ENCODE measurements at places on chromosomes 4 and X. TPM values are rescaled to one million over a fixed set of nuclear protein-coding genes. Genes with fewer than 3 reads are reported as not detected.
A peak's percentile ranks its signal among the peaks of the same experiment; 100 is the strongest.

- no peak for DNase-seq
Observed at GRCh38 chrX:9315086-9315485, 149.8 kb upstream of the TBL1X start.

DNA sequence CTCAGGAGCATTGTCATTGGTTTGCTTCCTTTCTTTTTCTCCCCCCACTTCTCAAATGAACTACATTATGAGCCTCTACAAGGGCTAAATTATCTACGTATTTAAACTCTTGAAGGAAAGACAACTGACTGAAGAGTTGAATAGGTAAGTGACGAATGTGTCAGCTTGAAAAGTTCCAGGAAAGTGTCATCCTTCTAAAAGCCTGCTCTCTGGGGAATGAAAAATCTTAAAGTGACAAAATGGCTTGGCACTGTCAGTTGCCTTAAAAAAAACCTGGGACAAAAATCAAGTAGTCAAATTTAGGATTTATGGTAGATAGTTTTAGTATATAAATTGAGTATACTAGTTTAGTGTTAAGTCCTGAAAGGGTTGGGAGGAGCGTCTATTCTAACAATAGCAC, 173.9 kb upstream of the NDP start:
- no peak for DNase-seq

DNA sequence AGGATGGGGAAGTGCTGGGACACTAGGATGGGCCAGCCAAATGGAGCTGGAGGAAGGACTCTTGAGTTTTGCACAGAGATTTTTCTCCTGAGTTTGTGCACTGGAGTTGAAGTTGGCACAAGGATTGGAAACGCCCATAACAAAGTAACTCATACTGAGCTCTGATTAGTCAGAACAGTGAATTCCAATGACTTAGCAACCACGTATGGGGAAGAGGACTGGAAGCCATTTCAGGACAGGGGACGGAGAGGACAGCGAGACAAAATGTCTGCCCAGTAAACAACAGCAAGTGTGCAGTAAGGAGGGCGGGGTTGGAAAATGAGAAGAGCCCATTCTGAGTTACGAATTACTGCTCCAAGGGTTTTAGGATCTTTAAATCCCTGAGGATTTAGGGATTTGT, 5.9 kb downstream of the RIPPLY1 start:
- DNase-seq, result no peak

- no peak for DNase-seq
Observed at GRCh38 chrX:122583551-122583950, 600.5 kb upstream of the GRIA3 start.

GRCh38 chr4:51866835-51867234, 23.9 kb downstream of the DCUN1D4 start:
- no peak for DNase-seq

- DNase-seq, result no peak
Observed at GRCh38 chrX:107293056-107293455, 86.6 kb downstream of the DNAAF6 start.

GRCh38 chrX:150482537-150483206, 85.7 kb upstream of the MTM1 start:
- DNase-seq, result no peak

- no peak for DNase-seq
Observed at GRCh38 chr4:176735300-176735699, 57.4 kb downstream of the VEGFC start.

- no peak for DNase-seq
Observed at GRCh38 chr4:108612365-108612764, 8.0 kb upstream of the RPL34 start.

GRCh38 chrX:133583825-133584224, 168.5 kb upstream of the GPC4 start:
- no peak for DNase-seq

DNA sequence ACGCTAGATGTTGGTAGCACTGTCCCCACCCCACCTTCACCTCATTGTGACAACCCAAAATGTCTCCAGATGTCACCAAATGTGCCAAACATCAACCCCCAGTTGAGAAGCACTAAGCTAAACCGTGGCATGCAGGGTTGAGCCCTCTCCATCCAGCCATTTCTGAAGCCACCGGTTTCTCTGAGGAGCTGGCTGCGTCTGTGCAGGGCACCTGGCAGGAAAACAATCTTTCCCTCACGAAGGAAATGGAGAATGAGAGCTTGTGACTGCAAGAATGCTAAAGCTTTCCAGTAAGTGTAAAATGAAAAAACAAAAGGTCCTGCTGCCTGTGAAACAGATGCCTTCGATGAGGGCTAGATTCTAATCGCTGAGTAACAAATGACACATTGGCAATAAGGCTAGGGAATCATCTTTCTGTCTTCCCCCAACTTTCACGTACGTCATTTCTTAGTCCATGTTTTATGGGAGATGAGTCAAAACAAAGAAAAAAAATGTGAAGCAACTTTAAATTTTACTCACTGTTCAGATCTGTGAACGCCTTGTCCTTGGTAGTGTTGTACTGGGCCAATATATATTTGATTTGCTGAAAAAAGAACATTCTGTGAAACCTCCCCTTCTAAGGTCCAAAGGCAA, 59.9 kb downstream of the PROM1 start:
- DNase-seq, result no peak

DNA sequence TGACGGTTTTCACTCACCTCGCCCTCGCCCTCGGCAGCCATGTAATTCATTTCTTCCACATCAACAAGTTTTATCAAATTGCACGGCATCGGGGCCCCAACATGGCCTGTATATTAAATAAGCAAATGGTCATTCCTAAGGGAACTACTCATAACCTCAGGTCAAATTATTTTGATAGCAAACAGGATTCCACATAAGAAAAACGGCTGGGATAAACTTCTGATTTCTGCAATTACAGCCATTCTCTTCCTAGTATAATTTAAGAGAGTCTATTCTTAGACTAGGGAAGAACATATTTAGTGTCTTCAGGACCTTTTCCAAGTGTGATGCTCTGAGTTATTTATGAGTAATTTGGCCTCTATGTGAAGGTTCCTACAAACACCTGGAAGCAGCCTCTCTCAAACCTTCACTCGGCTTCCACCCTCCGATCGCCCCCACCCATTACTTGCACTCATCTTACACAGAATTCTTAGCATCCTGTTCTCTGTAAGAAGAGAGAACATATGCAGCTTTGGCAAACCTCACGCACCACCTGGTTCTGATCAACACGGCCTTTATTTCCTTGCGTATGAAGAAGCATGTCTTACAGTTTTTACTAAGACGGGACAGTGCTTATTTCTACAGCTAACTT, 29.4 kb upstream of the CENPU start:
- no peak for DNase-seq

DNA sequence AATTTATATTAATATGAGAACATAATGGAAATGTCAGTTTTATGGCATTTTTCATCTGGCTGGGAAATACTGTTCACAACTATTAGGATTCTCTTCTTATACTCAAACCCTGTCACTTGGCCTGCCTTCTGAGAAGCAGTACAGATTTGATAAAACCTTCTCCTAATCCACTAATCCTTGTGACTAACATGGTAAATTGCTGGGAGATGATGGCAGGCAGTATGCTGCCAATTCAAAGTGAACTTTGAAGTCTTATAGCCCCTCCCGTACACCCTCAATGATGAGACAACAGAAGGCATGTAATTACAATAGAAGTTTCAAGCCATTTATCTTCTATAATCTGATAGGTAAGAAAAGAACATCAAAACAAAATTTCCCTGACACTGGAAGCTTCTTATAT, 36.9 kb downstream of the PAQR3 start:
- DNase-seq, result no peak

DNA sequence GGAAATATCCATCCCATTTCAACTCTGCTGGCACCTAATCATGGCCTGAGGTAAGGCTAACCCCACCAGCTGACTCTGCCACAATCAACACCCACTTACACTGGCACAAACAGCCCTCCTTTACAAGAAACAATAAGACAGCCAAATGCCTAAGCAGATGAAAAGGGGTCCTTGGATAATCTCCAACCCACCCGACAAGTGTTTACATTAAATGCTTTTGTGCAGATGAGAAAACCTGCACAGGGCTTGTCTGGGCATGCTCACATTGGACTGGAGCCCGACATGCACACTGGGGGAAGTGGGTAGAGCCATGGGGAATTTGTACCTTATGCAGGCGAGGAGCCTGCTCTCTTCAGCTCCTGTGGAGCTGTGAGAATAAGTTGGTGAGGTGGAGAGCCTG, 138.9 kb upstream of the ITM2A start:
- DNase-seq, result no peak

DNA sequence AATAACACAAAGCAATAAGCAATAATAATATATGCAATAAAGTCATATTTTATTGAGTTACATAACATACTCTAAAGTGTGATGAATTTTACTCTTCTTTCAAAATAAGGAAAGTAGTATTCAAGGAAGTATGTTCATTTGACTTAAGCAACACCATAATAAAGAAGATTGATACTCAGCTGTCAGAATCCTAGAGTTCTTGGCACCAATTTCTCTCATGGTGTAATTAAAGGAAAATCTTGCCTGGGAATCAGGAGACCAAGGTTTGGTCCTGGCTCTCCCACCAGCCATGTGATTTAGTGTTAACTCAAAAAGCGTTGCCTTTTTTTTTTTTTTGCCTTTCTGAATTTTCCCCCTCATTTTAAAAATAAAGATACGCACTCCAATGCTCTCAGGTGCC, 17.1 kb downstream of the MYOZ2 start:
- no peak for DNase-seq

DNA sequence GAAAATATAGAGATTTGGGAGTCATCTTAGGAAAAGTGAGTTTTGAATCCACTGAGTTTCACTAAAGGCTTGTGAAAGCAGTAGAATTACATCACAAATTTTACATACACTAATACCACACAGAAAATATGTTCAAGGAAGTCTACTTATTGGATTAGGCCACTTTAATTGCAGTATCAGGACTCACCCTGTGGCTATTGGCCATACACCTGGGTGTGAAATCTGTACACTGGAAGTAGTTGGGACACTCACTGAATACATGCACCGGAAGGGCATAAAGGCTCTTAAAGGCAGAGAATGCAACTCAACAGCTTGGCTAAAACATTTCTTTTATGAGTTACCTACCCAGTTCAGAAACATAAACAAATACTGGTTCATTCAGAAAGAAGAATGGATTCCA, 19.8 kb downstream of the MAOB start:
- no peak for DNase-seq

DNA sequence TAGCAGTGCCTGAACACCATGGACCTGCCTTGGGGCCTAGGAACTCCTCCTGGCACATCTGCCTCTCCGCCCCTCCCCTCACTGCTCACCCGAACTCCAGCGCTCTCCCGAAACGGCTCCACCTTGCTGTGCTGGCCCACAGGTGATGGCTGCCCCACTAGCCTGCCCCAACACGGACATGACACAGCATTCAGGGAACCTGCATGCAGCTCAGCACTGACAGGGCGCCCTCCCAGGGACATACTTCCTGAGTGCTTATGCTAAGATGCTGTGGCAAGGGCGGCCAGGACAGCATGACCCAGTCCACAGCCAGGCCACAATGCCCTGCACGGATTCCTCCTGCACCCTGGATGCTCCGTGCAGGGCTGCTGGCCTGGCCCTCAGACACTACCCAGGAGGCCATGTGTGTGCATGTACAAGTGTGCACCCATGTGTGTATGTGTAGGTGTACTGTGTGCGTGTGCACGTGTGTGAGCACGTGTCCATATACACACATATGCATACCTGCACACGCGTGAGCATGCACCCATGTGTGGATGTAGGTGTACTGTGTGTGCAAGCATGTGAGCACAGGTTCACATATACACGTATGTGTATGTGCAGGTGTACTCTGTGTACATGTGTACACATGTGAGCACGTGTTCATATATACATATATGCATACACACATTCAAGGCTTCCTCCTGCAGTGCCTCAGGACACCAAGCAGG, 6.0 kb downstream of the TMEM271 start:
- no peak for DNase-seq

DNA sequence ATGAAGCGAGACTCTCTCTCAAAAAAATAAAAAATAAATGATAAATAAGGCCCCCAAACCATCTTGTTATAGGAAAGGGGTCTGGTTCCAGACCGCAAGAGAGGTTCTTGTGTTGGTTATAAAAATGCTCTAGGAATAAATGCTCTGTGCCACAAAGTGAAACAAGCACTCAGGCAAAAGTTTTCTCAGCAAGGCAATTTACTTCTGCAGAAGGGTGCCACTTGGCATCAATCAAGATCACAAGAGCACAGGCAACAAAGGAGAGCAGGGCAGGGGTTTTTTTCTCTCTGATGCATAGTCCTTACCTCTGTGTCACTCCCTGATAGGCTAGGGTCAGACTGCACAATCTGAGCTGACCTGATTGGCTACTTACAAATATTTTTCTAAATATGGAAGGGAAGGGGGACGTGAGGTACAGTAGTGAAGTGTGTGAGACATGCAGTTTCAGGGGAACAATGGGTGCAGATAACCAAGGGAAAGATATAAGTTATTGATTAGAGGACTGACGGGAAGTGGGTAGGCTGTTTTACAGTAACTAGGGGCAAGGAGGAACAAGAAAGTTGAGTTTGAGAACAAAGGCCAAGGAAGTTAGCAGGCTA, 29.8 kb upstream of the FUNDC1 start:
- DNase-seq, result no peak

DNA sequence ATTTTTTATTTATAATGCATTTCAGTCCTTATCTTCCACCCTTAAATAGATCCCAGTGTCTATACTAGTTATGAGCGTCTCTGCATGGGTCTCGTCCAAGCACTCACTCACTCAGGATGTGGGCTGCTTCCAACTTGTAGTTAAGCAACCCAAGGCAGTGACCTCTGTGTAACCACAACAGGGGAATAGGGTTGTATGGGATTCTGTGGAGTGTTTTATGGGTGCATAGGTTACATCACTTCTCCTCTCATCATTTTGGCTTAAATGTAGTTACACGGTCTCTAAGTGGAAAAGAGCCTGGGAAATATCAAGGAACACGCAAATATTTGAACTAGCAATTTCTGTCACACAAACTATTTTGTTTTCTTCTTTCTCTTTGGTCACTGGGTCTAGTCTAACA, 931.0 kb downstream of the STIM2 start:
- DNase-seq, result no peak

- peak; percentile 65 for DNase-seq
Observed at GRCh38 chr4:39044956-39045826, 13.0 kb upstream of the TMEM156 start.

- no peak for DNase-seq
Observed at GRCh38 chrX:46628460-46629371, 55.2 kb downstream of the CHST7 start.

The IL9R gene
- total RNA-seq, result 0.28 TPM

The ASB5 gene
- not detected for total RNA-seq

The STK26 gene
- total RNA-seq, result 92.5 TPM

The AMBN gene
- not detected for total RNA-seq

The DCLK2 gene
- total RNA-seq, result 0.37 TPM

The HPGD gene
- total RNA-seq, result 1.3 TPM

The GPR50 gene
- 1.6 TPM for total RNA-seq

The TLR1 gene
- not detected for total RNA-seq

The MRPL1 gene
- total RNA-seq, result 37.0 TPM

The TAPT1 gene
- 15.3 TPM for total RNA-seq

The ZBED1 gene
- 45.8 TPM for total RNA-seq

The MAGEA2B gene
- not detected for total RNA-seq
